ENCODE measurements at places on chromosomes 13 and 19.

DNA sequence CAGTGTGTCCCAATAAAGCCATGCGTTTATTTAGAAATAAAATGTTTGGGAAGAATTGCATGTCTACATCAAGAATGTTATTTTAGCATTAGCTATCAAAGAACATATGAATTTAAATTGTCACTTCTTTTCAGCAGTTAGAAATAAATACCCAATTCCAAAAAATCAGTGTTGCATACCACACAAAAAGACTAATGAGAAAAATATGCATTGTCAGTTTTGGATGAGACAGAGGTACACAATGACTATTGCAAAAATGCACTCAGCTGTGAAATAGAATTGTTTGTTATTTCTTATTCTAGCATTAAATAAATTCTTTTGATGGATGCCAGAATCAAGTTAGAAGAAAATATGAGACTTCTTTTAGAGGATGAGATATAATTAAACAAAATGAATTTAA is 833.9 kb downstream of the SLITRK1 start:
- no peak for DNase-seq

DNA sequence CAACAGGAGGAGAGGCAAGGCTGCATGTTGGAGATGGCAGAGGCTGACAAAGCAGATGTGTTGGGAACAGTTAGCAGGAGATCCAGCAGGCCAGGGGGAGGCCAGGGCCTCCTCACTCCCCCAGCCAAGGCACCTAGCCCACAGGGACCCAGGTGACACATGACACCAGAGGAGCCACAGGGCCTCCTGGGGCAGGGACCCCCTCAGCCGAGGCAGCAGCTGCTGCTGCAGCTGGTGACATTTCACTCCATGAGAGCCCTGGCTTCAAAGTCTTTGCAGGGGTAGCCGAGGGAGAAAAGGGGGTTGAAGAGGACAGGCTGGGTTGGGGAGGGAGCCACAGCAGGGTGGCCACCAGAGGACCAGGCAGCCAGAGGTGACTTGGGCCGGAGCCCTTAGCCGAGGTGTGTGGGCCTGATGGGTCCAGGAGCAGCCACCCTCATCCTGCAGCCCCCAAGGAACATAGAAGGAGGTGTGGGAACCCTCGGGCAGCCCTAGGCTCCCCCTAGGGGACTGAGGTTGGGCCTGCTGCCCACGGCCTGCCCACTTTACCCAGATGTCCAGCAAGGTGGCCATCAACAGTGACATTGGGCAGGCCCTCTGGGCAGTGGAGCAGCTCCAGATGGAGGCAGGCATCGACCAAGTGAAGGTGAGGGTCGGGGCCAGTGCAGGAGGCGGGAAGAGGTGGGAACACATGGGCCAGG is at the start of gene GNG14:
GNG14 (plus strand) TSS at position 503 of the 701 bp plus-strand sequence; CDS start at position 554, 51 bp downstream.
- DNase-seq: no peak

- DNase-seq: no peak
Measured at GRCh38 chr13:99723878-99724277, 222.6 kb downstream of the TM9SF2 start.

DNA sequence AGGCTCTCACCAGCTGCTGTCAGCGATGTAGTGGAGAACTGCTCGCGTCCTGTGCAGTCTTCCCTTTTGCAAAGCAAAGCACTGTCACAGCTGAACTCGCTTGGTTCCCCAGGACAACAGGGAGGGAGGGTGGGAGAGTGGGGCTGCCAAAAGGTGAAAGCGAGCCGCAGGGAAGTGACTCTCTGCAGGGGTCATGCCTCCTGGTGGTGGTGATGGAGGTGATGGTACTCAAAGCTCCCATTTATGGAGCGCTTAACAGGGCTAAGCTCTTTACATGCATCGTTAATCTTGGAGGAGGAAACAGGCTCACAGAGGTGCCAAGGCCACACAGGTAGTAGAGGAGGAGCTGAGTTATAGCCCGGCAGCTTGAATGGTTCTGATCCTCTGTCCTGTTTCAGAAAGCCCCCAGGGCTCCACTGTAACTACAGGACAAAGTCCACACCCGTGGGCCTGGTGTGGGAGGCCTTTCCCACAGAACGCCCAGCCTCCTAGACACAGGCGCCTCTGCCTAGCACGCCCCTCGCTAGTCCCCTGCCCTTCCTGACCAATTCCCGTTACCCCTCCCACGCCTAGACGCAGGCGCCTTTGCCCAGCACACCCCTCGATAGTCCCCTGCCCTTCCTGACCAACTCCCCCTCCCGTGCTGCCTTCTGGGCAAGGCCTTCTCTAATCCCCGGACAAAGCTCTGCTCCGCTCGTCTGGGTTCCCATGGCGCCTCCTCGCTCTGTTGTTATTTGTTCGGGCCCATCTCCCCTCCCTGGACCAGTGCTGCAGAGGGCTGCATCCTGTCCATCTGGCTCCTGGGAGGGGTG is 10.7 kb downstream of the PPP1R37 start:
- no peak for DNase-seq

- no peak for DNase-seq
Measured at GRCh38 chr19:28318469-28319179, 894.3 kb downstream of the UQCRFS1 start.

DNA sequence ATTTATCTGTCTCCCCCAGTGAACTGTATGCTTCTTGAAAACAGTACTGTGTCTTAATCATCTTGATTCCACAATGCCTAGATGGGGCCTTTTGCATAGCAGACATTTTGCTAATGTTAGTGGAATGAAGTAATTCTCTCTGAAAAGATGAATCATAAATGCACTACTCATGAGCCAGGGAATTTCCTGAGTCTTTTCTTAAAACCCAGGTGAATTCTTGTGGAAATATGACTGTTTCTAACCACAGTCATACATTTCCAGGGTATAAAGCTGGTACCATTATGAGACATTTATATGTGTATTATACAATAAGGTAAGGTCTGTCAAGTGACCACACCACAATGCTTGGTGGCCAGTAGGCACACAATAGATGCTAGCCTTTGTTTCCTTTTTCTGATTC is 5.5 kb upstream of the KCTD4 start:
- no peak for DNase-seq

Measured in midbrain (tissue), 1 donor.